ENCODE measurements at places on chromosomes 1 and 21.

GRCh38 chr1:85295006-85295431 is 18.6 kb upstream of the BCL10 start:
- no peak for DNase-seq

- no peak for DNase-seq
Observed at GRCh38 chr1:116568662-116569380, 2.0 kb downstream of the CD58 start.

GRCh38 chr21:32483293-32483595 is 70.7 kb downstream of the EVA1C start:
- no peak for DNase-seq

DNA sequence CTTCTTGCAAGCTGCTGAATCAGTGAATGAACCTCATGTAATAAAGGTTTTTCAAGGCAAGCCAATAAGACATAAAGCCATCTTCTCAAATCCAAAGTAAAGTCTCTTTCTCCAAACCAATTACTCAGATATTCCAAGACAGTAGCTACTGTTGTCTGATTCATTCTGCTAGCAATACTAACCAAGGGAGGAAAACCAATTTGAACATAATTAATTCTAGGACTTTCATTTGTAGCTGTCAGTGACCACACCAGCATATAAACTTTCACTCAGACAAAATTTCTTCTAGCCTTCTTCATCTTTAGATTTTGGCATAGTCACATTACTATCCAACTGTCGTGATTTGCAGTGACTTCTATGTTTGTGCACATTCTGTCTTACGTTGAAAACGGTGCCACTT is 10.5 kb upstream of the INTS3 start:
- DNase-seq = no peak

DNA sequence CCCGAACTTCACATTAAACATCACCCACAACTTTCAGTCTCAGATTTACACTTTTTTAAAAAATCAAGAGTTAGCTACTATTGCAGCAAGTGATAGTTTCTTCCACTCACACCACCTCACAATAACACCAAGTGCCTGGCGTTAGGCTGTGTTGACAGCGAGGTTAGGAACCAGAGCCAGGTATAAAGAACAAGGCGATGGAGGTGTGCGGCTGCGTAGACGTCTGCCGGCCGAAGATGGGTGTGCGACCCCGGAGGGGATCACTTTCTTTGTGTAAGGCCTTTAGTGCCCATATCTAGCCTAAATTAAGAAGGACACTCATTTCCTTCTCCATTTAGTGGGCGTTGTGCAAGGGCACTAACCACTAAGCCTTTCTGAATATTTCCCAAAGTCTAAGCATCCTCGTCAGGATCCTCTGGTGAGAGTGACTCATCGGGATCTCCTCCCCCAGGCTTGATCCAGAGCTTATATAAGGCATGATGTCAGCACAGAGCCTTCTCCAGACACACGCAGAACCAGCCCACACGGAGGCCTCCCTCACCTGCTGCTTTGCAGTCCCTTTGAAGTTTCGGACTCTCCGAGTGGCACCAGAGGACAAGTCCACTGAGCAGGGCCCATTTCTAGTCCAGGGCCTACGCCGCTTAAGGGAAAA is 11.8 kb downstream of the NHLH2 start:
- no peak for DNase-seq

DNA sequence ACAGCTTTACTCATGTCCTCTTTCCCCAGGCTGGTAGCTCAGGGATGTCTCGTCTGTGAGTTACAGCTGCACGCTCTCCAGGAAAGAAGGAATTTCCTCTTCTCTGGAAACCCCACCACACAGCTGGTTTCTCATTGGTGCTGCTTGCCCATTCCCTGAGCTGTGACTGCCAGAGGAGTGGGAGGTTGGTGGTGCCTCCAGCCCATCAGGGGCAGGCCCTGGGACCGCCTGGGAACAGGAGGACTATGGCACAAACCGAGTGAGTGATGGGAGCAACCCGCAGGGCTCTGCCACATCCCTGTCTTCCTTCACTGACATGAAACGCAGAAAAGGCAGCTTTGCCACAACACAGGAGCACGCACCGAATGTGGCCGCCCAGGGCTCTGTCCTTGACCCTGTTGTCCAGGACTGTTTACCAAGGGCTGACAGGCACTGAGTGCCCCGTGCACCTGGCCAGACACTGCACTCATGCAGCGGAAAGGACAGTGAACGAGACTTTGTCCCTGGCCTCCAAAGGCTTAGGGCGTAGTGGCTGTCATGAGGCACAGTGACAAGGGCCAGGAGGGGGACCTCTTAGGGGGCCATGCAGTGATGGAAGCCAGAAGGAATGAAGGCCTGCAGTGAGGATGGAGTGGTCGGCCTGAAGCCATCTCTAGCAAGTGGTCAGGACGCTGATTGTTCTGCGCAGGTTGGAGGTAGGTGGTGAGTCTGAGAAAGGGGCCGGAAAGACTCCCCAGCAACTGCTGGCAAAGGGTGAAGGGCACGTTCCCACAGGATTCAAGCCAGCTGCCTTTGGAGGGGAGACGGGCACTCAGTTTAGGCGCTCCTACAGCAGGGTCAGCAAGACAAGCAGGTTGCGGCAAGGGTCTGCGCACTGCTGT is 1.7 kb upstream of the CCNL2 start:
- no peak for DNase-seq

GRCh38 chr1:30879126-30879786 is 29.3 kb downstream of the SDC3 start:
- no peak for DNase-seq

- no peak for DNase-seq
Observed at GRCh38 chr1:232868793-232869491, 63.7 kb downstream of the MAP10 start.

DNA sequence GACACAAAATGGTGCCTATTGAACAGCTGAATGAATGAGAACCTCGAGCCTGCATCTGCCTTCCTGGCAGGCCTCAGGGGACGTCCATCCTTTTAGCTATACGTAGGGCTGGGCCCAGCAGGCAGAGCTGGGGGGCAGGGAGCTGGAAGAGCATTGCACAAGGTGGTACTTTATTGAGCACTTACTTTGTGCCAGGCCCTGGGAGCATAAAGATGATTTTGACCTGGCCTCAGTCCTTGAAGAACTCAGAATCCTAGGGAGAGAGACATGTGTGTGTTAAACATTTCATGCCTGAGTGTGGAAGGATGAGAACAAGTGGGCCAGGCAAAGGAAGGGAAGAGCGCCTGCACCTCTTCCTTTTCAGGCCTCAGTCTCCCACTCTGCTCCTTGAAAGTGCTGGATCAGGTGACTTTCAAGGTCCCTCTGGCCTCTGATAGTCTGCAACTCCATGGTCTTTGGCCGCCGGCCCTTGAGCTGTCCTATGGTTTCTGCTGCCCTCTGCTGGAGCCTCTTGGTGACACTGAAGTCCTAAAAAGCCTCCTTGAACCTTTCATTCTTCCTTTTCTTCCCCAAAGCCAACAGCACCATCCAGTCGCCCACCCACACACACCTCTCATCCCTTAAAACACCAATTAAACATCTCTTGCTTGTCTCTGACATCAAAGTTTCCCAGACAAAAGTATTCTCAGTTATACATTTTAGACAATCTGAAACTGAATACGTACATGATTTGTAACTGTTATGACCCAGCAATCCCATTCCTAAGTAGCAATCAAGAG is 3.5 kb upstream of the PEAR1 start:
- DNase-seq = peak; percentile 79

DNA sequence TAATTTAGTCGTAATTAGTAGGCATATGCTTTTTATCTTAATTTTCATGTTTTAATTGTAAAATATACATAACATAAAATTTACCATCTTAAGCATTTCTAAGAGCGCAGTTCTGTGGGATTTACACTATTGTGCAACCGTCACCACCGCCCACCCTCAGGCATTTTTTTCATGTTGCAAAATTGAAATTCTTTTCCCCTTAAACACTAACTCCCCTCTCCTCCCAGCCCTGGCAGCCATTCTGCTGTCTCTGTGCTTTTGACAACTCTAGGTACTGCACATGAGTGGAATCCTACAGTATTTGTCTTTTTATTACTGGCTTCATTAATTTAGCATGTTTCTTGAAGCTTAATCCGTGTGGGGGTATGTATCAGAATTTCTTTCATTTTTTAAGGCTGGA is 7.8 kb downstream of the PIK3CD start:
- DNase-seq = no peak

GRCh38 chr1:202589190-202589930 is 120.9 kb downstream of the SYT2 start:
- no peak for DNase-seq

GRCh38 chr21:32426592-32427051 is 14.1 kb downstream of the EVA1C start:
- DNase-seq = no peak

GRCh38 chr1:2925291-2925690 is 96.0 kb upstream of the ACTRT2 start:
- DNase-seq = no peak

DNA sequence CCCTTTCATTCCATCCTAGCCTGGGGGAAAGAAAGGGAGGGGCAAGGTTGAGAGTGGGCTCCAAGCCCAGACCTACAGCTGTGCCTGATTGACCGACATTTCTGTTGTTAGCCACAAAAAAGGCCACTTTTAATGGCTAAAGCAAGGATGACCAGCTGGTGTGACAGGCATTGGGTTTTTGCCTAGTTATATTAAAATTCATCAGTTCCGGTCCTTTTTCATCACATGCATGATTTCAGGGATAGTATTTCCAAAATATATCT is 192.3 kb downstream of the ZNF326 start:
- no peak for DNase-seq

DNA sequence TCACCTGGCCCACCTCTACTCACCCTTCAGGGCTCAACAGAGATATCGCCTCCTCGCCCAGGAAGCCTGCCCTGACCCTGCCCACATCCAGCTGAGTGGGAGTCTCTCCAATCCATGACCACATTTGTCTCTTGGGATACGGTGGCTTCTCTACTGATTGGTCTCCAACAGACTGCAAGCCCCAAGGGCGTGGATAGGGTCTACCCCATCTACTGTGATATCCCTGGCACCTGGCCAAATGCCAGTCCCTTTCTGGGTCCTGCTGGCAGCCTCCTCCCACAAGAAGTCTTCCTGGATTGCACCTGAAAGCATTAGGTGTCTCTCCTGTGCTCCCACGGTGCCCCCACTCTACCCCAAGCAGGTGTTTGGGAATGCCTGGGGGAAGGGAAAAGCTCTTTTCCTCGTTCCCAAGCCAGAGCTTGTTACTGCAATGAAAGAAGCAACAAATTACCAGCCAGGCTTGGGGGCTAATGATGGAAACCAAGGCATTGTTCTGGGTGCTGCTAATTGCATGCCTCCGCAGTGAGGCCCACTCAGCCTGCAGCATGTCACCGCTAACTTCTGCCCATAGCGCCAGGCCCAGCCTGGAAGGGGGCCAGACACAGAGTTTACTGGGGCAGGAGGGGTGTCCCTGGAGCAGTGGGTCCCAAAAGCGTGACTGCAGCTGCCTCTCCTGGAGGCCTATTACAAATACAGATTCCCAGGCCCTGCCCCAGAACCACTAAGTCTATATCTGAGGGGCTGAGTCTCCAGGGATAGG is 90.7 kb upstream of the IFFO2 start:
- DNase-seq = no peak

DNA sequence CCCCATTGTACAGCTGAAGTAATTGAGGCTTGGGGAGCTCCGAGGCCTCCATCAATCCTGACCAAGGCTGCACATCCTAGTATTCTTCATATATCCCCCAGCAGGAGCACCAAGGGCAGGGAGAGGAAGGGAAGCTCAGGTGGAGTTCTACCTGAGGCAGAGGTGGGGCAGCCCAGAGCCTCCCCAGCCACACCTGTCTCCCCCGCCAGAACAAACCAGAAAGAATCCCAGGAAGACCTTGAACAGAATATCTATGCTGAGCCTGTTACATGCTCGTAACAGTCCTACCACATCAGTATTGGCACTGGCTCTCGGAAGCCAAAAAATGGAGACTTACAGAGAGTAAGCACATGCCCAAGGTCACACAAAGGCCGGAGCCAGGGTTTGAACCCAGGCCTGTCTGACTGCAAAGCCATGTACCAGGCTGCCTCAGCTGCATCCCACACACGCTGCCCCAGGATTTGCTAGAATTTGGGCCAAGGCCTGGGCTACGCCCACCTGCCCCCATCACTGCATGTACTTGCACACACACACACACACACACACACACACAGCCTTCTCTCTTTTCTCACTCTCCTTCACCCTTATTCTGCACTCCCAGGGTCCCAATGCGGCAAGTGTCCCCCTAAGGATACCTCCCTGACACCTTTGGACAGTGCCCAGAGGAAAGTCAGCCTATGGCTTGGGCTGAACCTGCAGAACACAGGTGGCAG is 4.5 kb downstream of the E2F2 start:
- no peak for DNase-seq

DNA sequence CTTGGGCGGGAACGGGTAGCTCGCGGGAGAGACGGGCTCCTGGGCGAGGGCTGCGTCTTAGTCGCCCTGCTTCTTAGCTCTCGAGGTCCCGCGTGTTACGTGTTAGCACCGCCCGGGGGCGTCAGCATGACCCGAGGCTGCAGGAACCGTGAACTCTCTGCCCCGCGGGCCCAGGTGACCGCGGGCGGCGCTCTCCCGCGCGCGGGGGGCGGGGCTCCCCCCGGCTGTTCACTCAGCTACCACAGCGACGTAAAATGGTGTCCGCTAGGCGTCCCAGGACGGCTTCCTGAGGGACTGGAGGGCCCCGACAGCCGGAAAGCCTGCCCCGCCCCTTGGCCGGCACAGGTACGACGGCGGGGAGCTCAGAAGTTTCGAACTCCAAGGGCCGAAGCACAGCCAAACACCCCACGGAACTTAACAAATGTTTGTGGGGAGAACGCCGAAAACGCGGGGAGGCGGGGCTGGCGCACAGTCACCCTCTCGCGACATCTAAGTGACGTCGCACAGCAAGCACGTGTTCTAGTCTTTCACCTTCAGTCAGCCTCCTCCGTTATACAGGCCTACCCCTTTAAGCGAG is 780 bp upstream of the RBM15 start:
- peak; percentile 95 for DNase-seq

DNA sequence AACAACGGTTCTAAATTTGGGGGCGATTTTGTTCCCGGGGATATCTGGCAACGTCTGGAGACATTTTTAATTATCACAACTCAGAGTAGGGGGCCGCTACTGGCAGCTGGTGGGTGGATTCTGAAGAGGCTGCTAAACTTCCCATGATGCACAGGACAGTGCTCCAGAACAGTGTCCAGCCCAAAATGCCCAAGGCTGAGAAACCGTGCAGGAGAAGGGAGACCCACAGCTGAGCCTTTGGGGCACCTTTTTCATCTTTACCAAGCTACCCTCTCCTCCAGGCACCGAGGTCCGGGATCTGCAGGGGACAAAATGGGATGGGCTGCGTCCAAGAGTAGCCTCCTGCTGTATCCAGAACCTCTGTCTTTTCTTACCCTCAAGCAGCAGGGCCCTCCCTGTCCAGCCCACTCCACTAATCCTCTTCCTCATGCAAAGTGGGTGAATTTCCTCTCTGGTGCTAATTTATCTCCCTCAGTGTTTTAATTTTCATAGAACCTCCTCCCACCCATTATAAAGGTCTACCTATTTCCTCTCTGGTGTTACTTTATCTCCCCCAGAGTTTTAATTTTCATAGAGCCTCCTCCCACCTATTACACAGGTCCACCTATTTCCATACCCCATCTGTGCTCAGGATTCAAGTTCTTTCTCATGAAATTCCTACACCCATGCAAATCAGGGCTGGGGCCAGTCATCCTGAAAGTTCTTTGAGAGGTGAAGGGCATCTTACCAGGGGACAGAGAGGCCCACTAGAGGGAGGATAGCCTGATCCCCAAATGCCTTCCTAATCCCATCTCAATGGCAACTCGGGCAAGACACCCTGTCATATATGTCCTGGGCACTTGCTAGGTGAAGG is 42.7 kb downstream of the CSMD2 start:
- no peak for DNase-seq

- DNase-seq = no peak
Observed at GRCh38 chr1:79293611-79294010, 287.1 kb upstream of the ADGRL4 start.

GRCh38 chr1:223731133-223731770 is 18.9 kb downstream of the CAPN2 start:
- no peak for DNase-seq

- no peak for DNase-seq
Observed at GRCh38 chr1:208551633-208552320, 307.6 kb upstream of the PLXNA2 start.

Measured in activated T-cell treated with anti-CD3 and anti-CD28 coated beads, Interleukin-2, amount 50 U/mL, for 48 hours (primary cell).